ENCODE measurements at places on chromosomes 16 and 17. TPM values are rescaled to one million over a fixed set of nuclear protein-coding genes. Genes with fewer than 3 reads are reported as not detected.

DNA sequence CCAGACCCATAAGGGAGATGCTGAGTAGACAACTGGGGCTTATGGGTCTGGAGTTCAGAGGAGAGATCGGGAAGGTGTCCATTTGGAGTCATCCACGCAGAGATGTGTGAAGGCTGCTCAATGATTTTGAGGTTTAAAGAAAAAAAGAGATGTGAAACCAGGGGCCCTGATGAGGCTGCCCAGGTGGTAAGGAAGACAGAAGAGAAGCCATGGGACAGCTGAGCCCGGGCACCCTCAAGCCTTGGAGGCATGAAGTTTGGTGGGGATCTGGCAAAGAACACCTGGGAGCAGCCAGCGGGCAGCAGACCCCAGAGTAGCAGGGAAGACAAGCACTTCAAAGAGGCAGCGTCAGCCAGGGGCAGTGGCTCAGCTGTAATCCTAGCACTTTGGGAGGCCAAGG lies 20.8 kb upstream of the MYO15B start:
- DNase-seq, result no peak

DNA sequence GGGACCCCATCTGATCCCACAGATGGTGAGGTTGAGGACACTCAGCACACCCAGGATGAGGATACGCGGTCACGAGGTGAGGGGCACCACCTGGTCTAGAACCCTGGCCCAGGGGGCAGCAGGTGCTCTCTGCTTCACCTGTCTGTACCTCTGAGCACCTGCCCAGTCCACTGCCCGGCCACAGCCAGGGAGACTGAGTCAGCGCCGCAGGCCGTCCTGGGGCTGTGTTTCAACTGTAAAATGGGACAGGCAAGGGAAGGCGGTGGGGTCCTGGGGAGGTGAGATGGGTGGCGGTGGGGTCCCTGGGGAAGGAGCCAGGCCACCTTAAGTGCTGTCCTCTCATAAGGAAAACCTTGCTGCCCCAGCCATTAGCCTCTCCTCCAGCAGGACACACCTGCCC lies 60.4 kb downstream of the ENGASE start:
- DNase-seq, result no peak

The GUCY2D gene
- not detected for total RNA-seq

GRCh38 chr17:44094701-44095387 lies 24.3 kb downstream of the G6PC3 start:
- DNase-seq, result peak; percentile 11

- DNase-seq, result no peak
These were observed 165.9 kb downstream of the PRKCB start for GRCh38 chr16:24001710-24002109.

DNA sequence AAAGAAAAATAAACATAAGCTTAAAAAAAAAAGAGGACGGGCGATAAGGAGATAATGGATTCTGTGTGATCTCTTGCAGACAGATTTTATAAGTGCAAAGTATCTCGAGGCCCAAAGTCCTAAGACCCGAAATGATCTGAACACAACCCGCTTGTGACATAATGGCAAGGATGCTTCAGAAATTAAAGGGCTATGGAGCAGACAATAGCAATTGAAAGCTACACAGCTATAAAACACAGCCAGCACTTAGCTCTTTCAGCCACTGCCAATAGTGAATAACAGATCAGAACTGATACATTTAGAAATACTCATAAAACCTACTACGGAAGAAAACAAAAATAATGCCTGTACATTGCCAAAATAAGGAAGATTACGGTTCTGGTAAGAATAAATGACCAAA lies 117.5 kb downstream of the ZFHX3 start:
- no peak for DNase-seq

DNA sequence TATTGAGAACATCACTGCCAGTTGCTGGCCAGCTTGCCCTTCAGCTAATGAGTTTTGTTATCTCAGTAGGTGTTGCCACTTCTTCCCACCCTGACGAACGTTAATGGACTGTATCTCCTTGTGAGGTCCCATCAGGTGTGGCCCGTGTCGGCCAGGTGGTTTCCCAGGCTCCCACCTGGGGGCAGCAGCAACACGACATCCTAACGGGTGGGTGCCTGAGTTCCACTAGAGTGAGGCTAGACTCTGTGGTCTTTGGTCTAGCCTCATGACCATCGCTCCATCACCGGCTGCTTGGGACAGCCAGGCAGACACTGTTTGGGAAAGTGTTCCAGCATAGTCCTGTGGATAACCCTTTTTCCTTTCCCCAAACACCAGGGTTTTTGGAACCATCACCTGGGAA lies 45.6 kb upstream of the LCMT1 start:
- no peak for DNase-seq

- DNase-seq, result no peak
These were observed 168.9 kb downstream of the CBLN1 start for GRCh38 chr16:49112754-49113153.

- no peak for DNase-seq
These were observed 9.2 kb downstream of the QPRT start for GRCh38 chr16:29688172-29688571.

DNA sequence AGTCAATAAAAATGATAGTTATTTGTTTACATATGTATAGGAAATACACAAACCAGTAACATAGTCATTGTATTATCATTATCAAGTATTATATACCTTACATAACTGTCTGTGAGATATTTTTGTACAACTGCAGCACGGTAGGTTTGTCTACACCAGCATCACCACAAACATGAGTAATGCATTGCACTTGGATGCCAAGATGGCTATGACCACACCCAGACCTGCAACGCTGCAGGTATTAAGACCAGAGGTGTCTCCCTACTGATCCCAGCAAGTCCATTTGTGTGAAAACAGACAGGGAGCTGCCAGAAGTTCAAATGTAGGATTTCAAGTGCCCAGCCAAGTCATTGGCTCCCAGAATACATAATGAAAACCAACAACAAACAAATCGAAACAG lies 34.2 kb upstream of the NOS2 start:
- no peak for DNase-seq

DNA sequence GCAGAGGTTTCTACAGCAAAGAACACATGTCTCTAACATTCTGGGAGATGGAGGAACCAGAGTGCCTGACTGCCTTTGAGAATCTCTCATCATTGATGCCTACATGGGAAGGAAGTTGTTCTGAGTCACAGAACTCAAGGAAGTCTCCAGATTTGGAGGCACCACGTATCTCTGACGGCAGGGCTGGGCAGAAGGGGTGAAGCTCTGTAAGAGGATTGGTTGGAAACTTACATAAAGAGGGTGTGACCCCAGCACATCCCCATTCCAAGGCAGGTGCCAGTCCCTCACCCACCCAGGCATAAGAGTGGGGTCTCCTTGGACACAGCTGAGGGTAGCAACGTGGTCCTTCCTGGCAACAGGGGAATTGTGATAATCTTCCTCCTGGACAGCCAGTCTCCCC lies 17.4 kb downstream of the TNFRSF13B start:
- peak; percentile 32 for DNase-seq

DNA sequence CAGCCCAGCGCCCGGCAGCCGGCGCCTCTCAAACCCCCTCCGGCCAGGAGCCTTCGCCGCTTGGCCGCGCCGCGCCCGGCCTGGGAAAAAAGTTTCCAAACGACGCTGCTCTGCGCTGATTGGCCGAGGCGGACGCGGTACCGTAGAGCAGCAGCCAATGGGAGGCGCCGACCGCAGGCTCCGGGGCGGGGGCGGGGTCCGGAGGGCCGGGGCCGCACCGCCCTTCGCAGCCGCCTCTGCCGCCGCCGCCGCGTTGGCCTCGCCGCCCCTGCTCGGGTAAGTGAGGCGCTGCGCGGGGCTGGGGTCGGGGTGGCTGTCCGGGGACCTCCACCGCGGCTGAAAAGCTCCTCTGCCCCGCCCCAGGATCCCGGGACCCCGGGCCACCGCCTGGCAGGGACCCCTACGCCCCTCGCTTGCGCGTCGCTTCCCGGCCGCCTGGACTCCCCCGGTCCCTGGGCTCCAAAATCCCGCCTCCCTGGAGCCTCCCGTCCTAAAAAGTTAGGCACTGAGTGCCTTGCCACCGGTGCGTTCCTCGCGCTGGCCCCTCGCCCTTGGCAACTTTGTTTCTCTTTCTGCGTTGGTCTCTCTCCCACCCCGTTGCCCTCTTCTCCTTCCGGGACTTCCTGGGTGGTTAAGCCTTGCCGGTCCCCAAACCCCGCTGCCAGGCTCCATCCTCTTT lies at the start of gene NDE1:
Gene NDE1, plus strand, starts transcription at position 227 of the 679 bp plus-strand sequence. CDS start 14,534 bp downstream, outside the sequence.
- peak; percentile 93 for DNase-seq

DNA sequence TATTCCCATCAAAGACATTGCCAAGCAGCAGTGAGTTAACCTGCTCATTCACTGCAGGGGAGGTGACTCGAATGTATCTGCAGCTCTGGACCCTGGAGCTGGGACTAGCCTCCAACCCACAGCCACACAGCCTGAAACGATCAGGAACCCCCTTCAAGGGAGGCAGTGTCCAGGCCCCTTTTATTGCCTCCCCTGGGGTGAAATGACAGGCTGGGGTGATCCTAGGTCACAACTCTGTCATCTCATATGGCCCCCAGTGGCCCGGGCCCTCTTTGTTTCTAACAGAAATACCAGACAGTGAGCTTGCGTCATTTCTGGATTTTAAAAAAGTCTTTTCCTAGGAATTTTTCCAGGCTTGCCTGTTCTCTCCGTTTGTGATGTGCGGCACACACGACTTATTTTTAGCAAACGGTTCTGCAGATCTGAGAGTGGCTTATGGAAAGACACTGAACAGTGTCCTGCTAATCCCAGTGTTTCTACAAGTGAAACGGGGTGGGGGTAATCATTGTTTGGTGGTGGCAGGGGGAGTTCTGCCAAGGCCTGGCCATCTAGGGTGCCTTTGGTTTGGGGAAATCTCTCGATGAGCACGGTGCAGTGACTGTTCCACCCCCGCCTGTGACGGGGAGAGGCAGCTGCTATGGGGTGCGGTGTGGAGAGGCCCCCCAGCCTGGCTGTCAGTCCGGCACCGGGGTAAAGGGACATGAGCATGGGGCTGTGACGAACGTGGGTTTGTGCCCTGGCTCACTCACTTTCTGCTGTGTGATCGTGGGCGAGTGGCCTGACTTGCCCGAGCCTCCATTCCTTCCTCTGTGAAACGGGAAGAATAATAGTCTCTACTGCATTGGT lies 27.2 kb downstream of the NAGPA start:
- DNase-seq, result no peak

DNA sequence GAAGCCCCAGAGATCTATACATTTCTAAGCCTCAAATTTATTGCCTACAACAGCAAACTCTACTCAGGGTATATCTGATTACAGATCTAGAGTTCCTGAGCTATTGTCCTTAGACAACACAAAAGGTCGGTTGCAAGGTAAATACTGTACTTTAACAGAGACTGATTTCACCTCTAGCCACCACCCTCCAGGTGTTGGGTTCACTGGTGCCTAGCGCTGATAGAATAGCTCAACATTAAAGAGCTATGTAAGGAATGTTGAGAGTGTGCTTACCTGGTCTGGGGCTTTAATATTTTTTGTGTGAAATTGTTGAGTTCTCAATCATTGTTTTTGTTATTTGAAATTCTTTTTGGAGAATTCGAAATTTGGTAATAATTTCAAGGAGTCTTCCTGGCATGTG lies 277.0 kb upstream of the PSMD7 start:
- DNase-seq, result no peak

DNA sequence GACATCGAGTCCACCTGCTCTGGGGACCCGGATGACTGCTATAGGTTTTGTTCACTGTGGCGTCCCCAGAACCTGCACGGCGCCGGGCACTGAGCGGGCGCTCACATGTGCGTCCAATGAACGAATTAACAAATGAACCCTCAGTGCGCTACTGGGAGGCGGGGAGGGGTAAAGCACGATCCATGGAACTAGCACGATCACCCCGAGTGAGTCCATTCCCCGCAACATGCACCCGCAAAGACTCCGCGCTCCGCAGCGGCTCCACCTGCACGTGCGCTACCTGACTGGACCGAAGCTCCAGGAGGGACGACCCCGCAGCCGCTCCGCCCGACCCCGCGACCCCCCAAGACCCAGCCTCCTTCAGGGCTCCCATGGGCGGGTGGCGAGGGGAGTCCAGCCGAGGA lies 491 bp downstream of the TRAP1 start:
- DNase-seq, result peak; percentile 47
